ENCODE measurements at places on chromosomes 7 and 10.

DNA sequence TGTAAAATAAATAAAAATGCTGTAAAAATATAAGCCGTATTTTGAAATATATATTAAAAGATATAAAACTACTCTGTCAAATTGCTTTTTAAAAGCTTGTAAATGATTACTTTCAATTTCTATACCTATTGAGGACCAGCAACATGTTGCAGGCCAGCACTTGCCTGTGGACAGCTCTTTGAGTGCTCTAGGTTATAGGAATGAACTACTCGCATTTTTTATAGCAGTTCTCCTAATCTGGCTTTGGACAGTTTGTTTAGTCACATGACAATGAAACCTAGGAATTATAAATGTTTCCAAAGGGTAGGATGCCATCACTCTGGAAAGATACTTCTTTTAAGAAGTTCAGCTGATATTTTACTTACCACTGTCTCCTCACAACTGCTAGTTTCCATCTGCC is 117.7 kb upstream of the PTPRZ1 start:
- no peak for DNase-seq

- DNase-seq: no peak
These were observed 14.0 kb downstream of the HABP2 start for GRCh38 chr10:113566888-113567287.

DNA sequence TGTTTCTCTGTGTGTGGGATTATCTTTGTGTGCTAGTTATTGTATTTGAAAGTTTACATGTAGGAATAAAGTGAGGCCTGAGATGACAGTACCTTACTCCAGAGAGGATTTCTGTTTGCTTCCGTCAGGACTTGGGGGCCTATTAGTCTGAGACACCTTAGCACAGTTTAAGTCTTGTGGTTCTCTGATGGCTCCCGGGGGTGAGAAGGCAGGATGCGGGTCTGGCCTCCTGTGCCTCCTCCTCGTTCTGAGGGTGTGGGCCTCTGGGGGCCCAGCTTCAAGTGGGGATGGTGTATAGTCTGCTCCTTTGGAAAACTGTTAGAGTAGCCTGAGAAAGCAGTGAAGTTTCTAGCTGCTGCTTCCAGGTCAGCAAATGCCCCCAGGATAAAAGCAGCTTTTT is 12.4 kb downstream of the MTURN start:
- DNase-seq: no peak

DNA sequence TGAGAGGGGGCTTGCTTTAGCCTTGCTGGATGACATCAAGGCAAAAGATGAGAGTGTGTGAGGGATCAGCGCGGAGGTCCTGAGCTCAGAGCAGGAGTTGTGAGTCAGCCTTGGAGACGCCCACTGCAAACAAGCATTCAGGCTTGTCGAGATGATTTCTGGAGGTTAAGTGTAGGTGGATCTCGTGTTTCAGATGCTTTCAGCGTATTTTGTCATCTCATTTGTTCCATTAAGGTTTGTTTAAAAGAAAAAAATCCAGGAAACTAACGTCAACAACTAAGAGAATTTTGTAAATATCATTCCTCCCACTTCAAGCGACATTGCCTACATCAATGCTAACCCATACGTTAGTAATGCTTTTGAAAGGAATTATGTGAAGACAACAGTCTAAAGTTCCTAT is 715.4 kb upstream of the NRP1 start:
- no peak for DNase-seq

DNA sequence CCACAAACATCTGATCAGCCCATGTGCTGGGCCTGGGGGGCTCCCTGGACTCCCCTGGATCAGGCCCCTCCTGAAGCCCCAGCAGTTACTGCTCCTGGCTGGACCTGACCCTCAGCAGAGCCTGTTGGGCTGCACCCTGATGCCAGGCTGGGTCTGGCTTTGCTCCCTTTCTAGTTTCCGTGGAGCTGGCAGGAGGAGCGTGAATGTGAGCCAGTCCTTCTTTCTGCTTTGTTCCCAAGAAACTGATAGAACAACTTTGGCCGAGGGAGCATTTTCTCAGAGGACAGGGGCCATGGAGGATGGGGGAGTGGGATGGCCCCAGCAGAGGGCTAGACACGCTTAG is 128.2 kb downstream of the NEURL1 start:
- no peak for DNase-seq

- no peak for DNase-seq
These were observed 222.6 kb upstream of the KLF14 start for GRCh38 chr7:130956417-130957136.

DNA sequence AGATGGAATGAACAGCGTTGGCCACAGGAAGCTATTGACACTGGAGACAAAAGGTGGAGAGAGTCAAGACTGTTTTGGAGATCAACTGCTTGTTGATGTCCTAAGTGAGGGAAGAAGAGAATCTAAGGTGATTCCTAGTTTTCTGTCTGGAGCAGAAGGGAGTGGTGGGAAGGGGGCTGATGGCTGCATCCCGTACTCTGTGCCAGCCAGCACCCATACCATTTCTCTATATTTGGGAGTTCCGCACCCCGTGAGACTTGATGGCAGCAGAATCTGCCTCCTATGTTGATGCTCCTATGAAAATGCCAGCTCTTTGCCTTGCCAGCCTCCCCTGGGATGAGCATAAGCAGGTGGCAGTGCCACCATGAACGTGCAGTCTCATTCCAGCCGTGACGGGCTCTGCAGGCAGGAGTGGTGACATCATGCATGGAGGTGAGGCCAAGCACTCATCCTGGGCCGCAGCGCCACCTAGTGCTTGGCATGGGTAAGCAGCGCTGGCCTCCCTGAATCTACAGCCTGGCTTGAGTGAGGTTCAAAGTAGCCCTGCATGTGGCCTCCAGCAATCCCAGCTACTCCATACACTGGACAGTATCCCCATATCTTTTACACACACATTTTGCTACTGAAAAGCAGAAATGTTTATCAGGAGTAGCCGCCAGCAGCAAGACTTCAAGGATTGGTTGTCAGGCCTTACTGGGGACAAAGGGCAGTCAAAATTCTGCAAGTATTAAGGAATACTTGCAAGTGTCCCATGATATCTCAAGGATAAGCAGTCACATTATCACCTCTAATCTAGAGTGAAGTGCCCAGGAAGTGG is 43.0 kb downstream of the PODXL start:
- no peak for DNase-seq

DNA sequence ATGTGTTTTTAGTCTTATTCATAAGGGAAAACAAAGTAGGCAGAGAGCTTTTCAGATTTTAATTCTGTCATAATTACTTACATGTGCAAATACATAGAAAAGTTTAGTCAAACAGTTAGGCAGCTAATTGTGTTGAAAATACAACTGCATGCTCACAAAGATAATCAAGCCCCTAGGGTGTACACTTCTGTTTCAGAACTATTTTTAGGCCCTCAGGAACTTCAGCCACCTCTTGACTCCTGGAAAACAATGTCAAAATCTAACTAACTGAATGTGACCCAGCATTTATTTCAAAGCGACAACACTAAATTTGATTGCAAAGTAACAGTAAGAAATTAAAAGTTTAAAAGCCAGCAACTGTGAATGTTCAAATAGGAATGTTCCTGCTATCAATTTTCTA is 599.0 kb upstream of the LRRTM3 start:
- DNase-seq: no peak

DNA sequence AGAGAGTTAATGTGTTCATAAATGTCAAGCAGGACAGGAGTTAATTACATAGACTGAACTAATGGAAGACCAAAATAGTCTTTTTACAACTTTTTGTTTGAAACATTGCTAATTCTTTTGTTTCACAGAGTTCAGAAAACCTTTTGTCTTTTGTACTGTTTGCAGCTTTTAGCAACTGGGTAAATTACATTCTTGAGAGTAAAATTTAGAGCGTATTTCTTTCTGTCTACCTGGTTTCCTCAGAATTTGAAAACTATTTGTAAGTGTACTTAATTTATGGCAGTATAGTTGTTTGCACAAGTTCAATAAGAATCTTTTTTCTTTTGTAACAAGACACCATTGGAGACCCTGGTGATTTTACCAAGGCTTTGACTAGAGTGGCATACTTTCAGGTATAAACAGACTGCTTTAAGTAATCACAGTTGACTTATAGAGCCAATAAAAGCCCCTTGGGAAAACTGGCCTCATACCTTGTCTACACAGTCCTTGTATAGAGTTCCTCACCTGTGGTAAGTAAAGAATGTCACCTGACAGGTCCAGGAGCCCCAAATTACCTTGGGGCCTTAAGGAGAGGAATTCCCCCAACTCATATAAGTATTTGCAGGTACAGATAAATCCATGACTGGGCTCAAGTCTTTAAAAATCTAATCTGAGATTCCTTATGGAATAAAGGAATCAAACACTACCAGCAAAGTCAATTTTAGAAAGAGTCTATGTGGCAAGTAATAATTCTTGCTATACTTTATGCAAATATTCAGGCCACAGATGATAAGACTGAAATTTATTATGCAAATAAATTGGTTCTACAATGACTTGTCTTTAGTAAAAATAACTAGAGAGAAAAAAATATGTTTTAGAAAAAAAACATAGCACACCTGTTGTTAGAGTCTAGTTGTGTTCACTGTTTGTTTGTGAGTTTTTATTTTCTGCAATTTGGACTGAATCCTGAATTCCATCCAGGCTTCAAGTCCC is 23.6 kb upstream of the CREB3L2 start:
- no peak for DNase-seq

DNA sequence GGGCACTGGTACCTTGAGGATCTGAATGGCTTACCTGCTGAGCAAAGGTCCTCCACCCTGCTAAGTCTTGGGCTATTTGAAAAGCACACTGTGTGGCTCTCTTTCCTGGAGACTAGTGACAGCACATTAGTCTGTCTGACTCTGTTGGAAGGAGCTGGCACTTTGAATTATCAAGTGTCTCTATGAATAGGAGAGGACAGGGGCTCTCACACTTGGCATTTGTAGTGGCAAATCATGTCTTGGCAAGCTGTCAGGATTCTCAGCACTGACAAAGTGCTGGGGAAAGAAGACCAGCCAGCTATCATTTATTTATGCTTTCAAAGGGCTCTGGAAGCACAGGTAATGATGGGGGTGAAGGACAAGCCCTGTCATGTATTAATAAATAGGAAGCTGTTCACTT is 62.8 kb downstream of the MTPN start:
- DNase-seq: no peak

GRCh38 chr7:148289630-148290029 is 300.9 kb upstream of the C7orf33 start:
- no peak for DNase-seq

- DNase-seq: no peak
These were observed 137.3 kb downstream of the CELF2 start for GRCh38 chr10:11154849-11155498.

- DNase-seq: no peak
These were observed 7.5 kb upstream of the LRRN3 start for GRCh38 chr7:111083413-111083812.

GRCh38 chr7:138549082-138549481 is 89.0 kb downstream of the TRIM24 start:
- DNase-seq: no peak

DNA sequence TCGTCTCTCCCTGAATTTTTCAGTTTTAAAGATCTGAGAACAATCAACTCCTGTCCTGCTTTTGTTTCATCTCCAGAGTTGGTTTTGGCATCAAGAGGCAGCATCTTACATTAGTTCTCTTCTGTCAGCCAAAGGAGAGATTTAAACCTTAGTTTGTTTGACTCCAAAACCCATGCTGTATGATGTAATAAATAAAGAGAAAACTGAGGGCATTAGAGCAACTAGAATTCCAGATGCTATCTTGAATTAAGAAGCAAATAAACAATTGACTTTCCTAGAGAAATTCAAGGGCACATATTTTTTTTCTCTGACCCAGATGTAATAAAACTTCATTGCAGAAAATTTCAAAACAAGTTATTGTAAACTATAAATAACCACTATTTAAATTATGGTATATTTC is 54.4 kb downstream of the INHBA start:
- DNase-seq: no peak

GRCh38 chr7:141511316-141511675 is 39.9 kb upstream of the AGK start:
- DNase-seq: no peak

DNA sequence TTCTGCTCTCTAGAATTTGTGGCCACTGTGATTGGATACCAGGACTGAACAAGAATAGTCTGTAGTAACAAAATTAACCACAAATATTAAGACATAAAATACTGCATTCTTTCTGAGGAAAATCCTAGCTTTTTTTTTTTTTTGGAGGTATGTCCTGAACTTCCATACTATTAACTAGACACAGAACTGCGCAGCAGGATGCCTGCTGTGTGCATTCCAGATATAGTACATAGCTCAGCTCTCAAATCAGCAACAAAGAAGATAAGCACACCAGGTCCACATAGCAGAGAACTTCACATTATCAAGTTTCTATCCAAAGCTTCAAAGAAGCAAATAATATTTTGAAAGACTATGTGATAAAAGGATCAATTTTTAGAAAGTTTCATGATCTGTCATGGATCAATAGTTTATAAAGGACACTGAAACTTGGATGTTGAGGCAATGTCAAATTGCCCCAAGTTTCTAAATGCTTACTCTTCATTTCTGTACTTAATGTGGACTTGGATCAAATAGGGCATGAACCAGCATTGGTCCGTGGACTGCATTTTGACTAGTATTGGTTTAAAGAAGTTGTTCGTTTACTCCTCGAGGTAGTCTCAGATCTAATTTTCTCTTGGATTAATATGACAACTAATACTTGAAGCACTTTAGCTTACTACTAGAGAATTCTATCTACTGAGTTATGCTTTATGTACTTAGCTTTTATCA is 15.4 kb downstream of the NAMPT start:
- DNase-seq: no peak

GRCh38 chr7:33726582-33726981 is 178.8 kb upstream of the BMPER start:
- DNase-seq: no peak

- DNase-seq: no peak
These were observed 21.3 kb upstream of the VAX1 start for GRCh38 chr10:117159390-117159789.

DNA sequence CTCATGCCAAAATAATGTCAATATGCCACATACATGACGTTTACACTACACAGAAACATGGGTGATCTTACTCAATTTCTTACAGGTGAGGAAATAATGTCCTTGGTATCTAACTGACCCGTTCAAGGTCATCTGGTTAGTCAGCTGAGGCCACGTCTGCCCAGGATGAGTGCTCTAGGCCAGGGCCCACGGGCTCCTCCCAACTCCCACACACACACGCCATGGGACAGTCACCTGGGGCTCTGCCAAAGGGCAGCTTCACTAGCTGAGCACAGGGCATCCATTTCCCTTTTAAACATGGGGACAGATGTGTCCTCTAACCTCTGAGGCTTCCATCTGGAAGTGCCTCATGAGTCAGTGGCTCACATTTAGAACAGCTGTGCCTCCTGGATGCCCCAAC is 123.9 kb downstream of the TNS3 start:
- DNase-seq: no peak

- DNase-seq: no peak
These were observed at the start of gene HTR7 for GRCh38 chr10:90857635-90858460. HTR7 (minus strand) TSS chr10:90858039; CDS start chr10:90857671, 368 bp downstream.

GRCh38 chr7:141889321-141889720 is 26.9 kb upstream of the OR9A4 start:
- no peak for DNase-seq

Data from cortex of kidney (tissue), 1 donor.